ENCODE measurements at places on chromosomes 12 and 14. TPM values are rescaled to one million over a fixed set of nuclear protein-coding genes. Genes with fewer than 3 reads are reported as not detected.

- DNase-seq = no peak
Observed at GRCh38 chr14:88194531-88194930, 128.5 kb downstream of the KCNK10 start.

MYRFL gene
- 0.27 TPM for total RNA-seq

DNA sequence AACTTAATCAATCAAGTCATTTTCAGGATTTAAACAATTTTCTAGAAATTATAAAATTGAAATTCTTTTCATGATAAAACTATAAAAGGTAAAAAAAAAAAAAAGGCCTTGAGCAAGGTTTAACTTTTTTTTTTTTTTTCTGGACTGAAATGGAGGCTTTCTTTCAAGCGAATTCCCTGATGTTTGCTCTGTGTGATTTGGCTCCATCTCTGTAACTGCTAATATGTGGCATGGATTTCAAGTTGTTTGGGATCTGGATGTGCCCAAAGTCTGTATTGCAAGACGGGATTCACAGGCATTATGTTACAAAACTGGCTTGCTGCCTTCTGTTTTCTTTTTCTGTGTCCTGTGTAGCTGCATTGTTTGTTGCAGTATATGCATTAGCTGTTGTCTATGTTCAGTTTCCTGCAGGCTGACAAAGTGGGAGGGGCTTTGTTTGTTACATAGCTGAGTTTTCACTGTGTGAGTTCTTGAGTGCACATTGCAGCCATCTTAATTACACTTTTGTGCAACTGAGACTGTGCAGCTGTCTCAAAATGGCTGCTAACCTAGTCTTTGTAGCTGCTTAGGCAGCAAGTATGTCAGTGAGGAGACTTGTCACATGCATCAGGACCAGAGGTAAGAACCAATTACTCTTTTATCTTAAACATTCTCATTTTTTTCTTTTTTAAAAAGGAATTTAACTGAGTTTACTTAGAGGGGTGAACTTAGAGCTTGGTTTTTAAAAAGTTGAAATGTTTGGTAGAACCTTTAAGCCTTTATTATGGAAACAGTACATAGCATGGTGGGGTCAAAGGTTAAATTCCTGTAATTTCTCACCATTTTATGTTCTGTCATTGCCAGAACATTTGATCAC, 19.5 kb downstream of the ATF7IP start:
- no peak for DNase-seq

- no peak for DNase-seq
Observed at GRCh38 chr14:85301506-85301905, 228.4 kb upstream of the FLRT2 start.

- DNase-seq = no peak
Observed at GRCh38 chr12:71958457-71958856, 19.8 kb downstream of the TPH2 start.

DNA sequence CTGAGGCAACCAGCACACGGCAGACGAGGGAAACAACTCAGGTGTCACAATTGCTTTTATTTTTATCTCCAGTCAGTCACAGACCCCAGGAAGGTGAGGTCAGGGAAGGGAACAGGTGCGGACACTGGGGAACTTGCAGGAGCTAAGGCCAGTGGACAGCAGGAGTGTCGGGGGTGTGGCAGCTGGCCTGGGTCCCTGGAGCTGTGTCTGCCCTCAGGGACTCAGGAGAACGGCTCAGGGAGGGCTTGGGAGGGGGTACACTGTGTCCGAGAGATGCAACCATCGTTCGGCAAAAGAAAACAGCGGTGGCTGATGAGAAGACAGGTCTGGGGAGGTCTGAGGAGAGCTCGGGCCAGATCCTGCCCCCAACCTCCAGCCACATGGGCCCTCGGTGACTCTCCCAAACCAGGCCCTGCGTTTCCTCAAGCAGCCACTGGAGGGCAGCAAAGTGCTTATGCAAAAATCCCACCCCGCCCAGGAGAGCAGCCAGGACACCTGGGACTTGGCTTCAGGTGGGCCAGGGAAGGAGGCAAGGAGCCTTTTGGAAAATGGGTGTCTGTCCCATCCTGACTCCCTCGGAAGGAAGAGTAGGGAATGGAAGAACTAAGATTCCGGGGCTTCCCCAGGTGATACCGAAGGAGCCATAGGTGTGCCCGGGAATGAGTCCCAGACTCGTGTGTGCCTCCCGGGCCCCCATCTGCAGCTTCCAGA, 24.1 kb upstream of the BCDIN3D start:
- peak; percentile 71 for DNase-seq

TRIM9 gene
- 13.4 TPM for total RNA-seq

DNA sequence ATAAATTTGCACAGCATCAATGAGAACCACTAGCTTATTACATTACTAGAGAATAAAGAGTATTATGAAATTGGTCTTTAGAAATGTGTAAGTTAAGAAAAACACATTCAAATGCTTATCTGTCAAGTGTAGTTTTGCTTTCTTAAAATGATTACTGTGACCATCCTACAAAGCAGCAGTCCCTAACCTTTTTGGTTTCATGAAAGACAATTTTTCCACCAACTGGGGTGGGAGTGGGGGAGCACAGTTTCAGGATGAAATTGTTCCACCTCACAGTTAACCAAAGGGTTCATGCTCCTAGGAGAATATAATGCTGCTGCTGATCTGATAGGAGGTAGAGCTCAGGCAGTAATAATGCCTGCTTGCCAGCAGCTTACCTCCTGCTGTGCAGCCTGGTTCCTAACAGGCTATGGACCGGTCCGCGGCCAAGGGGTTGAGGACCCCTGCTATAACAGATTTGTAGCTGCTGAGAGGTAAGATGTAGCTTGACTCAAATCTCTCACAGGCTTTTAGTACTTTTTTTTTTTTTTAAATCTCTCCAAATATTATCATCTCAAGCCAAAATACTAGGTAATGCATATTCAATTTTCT, 45.4 kb downstream of the PPP4R3A start:
- DNase-seq = no peak

DNA sequence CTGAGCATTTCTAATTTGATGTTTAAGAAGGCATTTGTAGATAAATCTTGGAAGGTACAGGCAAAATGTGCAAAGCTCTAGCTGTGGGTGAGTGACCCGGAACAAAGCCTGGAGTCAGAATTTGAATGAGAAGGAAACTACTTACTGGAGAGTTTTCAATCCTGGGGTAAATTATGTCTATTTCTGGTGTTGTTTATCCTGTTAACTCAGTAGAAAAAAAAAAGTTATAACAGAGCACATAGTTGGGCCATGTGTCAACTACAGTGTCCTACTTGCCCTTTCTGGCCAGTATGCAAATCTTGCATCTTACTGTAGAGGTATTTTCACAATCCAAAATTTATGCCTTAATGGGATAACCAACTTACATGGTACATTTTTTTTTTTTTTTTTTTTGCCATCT, 182.3 kb downstream of the SYNE2 start:
- DNase-seq = no peak

DNA sequence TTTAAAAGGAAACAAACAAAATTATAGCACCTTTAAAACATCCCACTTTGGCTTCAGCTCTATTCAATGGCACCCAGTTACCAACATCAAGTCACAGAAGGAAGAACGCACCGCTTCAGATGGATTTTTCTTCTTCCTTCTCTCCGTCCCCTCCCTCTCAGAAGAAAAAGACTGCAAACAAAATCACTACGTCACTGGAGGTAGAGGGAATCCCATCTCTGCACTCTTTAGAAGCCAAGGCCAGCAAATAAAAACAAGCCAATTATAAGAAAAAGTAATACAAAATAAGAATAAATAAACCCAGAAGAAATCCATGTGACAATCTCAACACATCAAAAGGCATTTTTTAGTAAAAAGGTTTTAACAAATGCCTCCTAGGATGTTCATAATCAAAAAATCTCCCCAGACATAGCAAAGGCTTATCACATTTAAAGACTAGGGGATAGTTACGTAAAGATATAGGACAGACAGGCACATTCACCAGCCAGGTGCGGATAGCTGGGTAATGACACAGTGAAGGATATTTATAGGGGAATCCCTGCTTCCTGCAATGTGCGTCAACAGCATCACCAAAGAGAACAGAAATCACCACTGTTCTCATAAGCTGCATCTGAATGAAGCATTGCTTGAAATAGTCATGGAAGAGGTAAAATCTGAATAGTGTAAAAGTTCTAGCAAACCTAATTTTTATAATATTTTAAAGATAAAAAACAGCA, 89.4 kb downstream of the R3HDM2 start:
- no peak for DNase-seq

DNA sequence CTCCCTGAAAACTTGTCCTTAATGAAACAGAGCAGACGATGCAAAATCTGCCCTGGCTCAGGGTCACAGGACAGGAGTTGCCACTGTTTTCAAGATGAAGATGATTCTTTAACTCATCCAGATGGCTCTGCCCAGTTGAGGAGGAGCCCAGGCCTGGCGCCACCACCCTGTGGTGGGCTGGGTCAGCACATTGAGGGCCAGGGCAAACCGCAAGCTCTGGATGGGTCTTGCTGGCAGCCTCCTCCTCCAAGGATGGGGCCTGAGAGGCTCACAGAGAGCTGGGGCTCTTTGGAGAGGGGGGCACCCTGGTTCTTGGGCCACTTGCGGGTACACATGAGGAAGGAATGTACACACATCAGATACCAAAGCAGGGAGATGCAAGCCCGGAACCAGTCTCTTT, 158.2 kb downstream of the NUAK1 start:
- no peak for DNase-seq

GRCh38 chr12:6884539-6884938, 11.4 kb upstream of the SPSB2 start:
- peak; percentile 80 for DNase-seq

- no peak for DNase-seq
Observed at GRCh38 chr12:65566751-65567150, 257.5 kb upstream of the HMGA2 start.

GRCh38 chr12:4153343-4153892, 120.1 kb upstream of the CCND2 start:
- no peak for DNase-seq

- DNase-seq = no peak
Observed at GRCh38 chr14:50082308-50082742, 34.0 kb downstream of the VCPKMT start.

DNA sequence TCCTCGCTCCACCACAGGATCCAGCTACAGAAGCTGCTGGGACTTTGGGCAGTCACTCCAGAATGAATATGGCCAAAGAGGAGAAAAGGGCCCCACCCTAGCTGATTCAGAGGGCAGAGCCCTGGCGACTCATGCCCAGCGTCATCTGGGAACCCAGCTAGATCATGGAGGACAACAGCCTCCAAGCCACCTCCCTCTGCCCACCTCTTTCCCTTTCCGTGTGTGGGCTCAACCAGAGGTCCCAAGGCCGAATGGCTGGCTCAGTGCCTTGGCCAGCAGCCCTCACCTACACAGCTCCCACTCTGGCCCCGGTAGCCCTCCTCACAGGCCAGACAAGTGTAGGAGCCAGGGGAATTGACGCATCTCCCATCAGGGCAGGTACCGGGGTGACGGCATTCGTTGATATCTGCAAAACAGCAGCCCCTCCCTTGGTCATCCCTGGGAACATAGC, 17.4 kb downstream of the ISCA2 start:
- no peak for DNase-seq

- no peak for DNase-seq
Observed at GRCh38 chr12:3083921-3084347, 6.8 kb downstream of the TSPAN9 start.

GRCh38 chr14:22489244-22489545, 99.8 kb downstream of the DAD1 start:
- no peak for DNase-seq

DNA sequence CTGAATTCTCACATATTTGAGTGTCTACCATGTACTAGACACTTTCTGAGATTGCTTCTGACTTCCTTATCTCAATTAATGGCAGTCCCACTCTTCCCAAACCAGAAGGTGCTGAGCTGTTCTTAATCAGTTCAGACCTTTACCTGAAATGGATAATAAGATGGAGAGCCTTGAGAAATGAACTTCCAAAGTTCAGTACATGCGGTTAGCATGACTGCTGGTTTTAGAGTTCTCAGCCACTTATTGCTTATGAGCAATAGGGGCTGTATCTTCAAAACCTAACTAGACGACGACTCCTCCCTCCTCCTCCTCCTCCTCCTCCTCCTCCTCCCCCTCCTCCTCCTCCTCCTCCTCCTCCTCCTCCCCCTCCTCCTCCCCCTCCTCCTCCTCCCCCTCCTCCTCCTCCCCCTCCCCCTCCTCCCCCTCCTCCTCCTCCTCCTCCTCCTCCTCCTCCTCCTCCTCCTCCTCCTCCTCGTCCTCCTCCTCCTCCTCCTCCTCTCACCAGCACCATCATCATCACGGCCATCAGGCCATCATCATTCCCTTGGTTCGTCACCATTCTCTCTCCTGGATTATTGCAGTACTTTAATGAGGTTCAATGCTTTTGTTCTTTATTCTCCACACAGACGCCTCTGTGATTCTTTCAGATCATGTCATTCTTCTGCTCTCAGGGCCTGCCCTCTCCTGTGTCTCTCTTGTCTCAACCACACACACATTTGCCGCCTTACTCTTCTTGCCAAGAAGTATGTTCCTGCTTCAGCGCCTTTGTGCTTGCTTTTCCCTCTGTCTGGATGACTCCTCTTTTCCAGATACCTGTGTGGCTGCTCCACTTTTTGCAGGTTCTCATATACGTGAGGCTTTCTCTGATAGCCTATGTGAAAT, 2.7 kb downstream of the PCNX1 start:
- no peak for DNase-seq
